HT1080 (cell line): ENCODE measurements at places on chromosomes 7 and 10. TPM values are rescaled to one million over a fixed set of nuclear protein-coding genes. Genes with fewer than 3 reads are reported as not detected.

RHOBTB1 gene
- total RNA-seq, result 5.9 and 6.8 TPM in 2 replicates

DOCK1 gene
- total RNA-seq, result 26.4 and 28.6 TPM in 2 replicates

GNGT1 gene
- not detected in 2 replicates for total RNA-seq

PVRIG gene
- not detected in 2 replicates for total RNA-seq

TRIL gene
- total RNA-seq, result not detected in 2 replicates

DNA sequence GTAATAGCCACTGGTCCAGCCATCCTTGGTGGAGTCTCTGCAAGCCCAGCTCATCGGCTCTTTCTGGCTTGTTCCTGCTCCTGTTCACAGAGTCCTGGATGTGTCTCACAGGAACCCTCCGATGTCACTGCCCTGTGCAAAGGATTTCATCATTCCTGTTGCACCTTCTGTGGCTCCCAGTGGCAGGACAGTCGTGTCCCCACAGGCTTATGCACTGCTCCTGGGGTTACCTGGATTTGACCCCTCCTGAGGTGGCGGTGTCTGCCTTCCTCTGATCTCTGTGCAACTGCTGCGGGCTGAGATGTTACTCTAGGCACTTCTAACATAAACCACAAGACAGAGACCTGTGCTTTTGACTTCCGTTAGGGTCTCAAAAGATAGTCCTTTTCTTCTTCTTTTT is 30.6 kb downstream of the APBB1IP start:
- no peak for DNase-seq

- DNase-seq, result peak; percentile 69
These were observed 32.5 kb downstream of the ARHGAP22 start for GRCh38 chr10:48572414-48572813.

DNA sequence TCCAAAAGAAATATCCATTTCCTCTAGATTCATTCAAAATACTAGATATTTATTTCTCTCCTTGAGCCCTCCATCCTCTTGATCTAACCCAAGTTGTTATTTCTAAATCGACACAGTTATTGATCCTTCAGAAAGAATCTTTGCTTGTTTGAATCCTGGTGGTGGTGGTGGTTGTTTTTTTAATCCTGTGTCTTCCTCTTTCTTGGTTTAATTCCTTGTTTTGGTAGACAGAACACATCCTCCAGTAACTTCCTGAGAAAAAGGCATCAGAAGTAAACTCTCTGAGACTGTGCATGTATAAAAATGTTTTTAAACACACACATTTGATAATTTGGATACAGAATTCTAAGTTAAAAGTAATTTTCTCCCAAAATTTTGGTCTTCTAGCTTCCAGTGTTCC is 49.9 kb downstream of the SIRT1 start:
- DNase-seq, result no peak

DNA sequence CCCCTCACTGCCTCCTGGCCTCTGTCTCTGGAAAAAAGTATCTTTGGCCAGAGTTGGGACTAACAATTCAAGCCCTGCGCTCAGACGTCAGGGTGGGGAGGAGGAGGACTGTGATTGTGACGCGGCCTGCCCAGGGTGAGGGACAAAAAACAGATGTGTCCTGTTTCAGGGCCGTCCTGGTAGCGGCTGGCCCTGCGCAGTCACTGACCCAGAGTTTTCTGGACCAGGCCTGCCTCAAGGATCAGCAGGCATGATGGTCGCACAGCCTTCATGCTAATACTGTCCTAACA is 110.1 kb downstream of the CYTH3 start:
- no peak for DNase-seq

- peak; percentile 55 for DNase-seq
These were observed 243.9 kb downstream of the SNX13 start for GRCh38 chr7:17696422-17696821.

GRCh38 chr7:31093282-31093681 is 41.2 kb downstream of the ADCYAP1R1 start:
- DNase-seq, result no peak

- DNase-seq, result no peak
These were observed 33.5 kb downstream of the LHPP start for GRCh38 chr10:124495162-124495561.

- DNase-seq, result no peak
These were observed 524.2 kb upstream of the GALNT17 start for GRCh38 chr7:70607759-70608158.

GRCh38 chr7:25843467-25843866 is 308.5 kb upstream of the NFE2L3 start:
- no peak for DNase-seq

GRCh38 chr10:95517536-95518454 is 43.4 kb downstream of the SORBS1 start:
- DNase-seq, result peak; percentile 60

GRCh38 chr7:159105832-159106811 is 38.5 kb downstream of the VIPR2 start:
- DNase-seq, result no peak

GRCh38 chr7:110358028-110358427 is 732.9 kb upstream of the LRRN3 start:
- peak; percentile 55 for DNase-seq

GRCh38 chr7:157627646-157628045 is 290.8 kb downstream of the DNAJB6 start:
- DNase-seq, result peak; percentile 64

GRCh38 chr10:118153287-118153686 is 106.5 kb upstream of the RAB11FIP2 start:
- no peak for DNase-seq
